AG04449 (cell line): ENCODE measurements at places on chromosomes 1 and 21.

- DNase-seq, result no peak
Observed at GRCh38 chr21:38472412-38473108, 25.7 kb downstream of the ERG start.

GRCh38 chr21:46393451-46393940 lies 65.2 kb upstream of the DIP2A start:
- no peak for DNase-seq

DNA sequence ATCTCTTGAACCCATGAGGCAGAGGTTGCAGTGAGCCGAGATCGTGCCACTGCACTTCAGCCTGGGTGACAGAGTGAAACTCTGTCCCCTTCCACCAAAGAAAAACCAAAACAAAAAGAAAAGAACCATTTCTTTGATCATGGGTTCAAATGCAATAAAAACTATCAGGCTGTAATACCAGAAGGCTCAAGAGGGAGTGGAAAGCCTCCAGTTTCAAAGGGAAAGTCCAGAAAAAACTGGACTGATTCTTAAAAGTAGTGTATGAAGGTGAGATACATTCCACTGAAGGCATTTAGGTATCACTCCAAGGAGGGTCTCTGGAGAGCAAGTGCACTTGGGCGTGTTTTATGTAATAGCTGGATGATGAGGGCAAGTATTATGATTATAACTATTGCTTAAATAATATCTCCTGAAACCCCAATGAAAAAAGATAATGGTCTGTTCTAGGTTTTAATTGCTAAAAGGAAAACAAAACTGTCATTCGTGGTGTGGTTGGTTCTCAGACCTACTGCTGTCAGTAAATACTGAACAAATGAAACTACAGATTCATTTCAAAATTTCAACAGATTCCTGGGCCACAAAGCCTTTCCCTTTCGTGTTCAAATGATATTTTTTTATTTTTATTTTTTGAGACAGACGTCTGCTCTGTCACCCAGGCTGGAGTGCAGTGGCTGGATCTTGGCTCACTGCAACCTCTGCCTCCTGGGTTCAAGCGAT lies 6.0 kb upstream of the CAMTA1 start:
- no peak for DNase-seq

DNA sequence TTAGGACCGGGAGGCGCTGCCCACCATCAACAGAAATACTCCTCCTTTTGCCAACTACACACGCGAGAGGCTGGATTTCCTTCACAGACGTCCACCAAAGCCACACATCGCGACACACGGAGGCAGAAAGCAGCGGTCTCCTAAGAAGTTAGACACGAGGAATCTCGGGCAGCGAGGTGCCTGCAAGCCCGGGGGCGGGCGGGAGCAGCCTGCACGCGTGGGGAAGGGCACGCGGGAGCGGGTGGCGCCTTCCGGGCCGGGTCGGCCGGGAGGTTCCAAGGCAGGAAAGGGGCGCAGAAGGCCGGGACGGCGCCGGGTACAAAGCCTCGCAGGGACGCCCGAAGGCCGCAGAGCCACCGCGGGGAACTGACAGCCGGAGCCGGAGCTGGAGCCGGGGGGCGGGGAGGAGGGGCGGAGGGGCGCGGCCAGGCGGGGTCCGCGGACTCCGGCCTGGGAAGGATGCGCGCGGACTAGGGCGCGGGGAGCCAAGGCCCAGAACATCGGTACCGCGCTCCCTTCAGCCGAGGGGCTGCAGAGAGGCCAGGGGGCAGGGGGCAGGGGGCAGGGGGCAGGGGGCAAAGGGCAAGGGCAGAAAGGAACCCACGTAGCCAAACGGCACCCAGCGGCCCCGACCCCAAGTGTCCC lies 722 bp downstream of the NPHP4 start:
- DNase-seq, result no peak

DNA sequence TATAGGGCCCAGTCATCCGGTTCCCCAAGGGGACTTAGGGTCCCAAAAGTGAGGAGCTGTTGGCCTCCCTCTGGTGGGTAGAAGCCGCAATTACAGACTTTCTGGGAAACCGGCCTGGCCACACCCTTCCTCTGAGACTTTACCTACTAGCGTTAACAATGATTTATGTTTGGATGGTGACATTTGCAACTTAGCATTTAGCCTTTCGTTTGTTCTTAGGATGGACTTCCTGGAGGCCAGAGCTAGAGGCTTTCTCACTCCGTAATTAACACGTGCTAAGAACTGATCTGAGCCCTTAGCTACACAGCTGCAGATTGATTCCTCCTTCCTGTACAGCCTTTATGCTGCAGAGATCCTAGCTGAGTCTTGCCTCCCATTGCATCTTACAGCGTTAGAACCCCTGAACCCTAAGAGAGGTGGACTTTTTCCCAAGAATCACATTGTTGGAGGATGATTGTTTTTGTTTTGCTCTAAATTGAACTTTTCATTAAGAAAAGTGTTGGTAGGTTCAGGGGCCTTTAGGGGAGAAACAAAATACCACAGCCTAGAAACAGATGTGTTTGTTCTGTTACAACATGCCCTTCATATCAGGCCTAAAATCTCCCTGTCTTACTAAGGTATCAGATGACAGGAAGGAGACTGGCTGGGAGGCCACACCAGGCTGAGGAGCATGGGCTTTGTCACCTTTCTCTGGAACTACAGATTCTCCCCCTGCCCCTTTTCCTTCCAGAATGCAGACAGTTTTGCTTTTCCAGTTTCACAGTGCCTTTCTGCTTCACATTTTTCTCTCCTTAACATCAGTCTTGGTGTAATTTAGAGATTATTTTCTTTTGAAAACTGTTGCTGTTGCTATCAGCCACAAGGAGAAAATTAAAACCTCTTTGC lies 1.9 kb downstream of the S100A11 start:
- no peak for DNase-seq

DNA sequence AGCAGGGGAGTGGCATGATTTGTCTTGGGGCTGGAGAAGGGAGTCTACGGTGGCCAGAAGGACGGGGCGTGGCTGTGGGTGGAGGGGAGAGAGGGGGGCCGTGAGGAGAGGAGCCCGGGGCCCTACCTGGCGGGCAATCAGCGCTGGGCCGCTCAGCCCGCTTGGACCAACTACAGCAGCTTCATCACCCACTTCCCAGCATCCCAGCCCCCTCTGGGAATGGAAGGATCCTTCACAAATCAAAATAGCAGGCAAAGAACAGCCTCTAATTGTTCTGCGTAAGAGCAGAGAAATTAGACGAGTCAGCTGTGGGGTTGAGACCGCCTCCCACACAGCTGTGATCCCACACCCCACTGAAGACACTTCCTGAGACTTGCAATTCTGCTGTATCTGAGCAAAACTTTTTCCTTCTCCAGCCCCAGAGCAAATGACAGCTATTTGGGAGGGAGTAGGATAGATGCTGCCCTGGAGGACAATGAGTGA lies 43.5 kb downstream of the OPRD1 start:
- no peak for DNase-seq

- no peak for DNase-seq
Observed at GRCh38 chr1:116231752-116232151, 120.6 kb downstream of the MAB21L3 start.

- peak; percentile 57 for DNase-seq
Observed at GRCh38 chr1:180586671-180587155, 27.9 kb downstream of the OVAAL start.

DNA sequence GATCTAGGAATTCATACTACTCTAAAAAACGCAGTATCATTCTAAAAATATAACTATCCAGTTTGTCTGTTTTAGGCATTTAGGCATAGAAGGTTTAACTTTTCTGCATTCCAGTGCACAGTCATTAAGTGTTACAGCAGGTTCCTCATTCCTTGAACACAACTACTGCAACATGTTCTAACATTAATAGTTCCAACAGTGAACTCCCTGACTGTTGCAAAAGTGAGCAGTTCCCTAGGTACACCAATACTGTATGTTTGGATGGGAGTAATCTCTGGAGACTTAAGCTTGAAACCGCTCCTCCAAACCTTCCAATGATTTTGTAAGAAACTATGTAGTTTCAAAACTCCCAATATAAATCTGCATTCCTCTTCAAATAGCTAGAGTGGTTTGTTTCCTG lies 46.2 kb downstream of the UCHL5 start:
- DNase-seq, result peak; percentile 77

DNA sequence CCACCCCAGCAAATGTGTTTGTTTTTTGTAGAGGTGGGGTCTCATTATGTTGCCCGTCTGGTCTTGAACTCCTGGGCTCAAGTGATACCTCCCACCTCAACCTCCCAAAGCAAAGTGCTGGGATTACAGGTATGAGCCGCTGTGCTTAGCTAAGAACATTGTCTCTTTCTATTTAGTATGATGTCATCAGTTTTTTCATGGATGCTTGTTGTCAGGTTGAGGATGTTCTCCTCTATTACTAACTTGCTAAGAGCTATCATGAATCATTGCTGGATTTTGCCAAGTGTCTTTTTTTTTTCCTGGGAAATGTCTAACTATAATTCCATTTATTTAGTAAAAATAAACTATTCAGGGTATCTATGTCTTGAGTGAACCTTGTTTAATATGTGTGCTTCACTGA lies 19.0 kb upstream of the MPC2 start:
- no peak for DNase-seq
